GM12864 (cell line): ENCODE measurements at places on chromosomes 11 and 22.

- no peak for DNase-seq
Measured at GRCh38 chr22:33812360-33812977, 107.8 kb downstream of the LARGE1 start.

GRCh38 chr11:70775386-70776075 is 377.2 kb downstream of the CTTN start:
- no peak for DNase-seq

GRCh38 chr22:38760477-38761201 is 4.8 kb upstream of the SUN2 start:
- no peak for DNase-seq

DNA sequence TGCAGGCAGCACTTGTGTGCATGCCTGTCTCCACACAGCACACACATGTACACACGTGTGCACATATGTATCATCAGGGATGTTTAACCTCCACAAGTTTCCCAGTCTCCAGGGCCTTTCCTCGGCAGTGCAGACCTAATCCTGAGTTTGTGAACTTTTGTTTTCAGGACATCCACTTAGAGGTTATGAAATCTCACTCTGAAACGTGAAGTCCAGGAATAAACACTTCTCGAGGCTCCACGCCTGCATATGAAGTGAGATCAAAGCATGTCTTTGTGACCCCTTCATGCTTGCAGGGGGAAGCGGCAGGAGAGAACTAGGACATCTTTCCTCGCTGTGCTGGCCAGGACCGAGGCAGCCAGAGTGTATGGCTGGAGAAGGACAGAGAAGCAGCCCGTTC is 3.1 kb downstream of the SHISAL1 start:
- no peak for DNase-seq

DNA sequence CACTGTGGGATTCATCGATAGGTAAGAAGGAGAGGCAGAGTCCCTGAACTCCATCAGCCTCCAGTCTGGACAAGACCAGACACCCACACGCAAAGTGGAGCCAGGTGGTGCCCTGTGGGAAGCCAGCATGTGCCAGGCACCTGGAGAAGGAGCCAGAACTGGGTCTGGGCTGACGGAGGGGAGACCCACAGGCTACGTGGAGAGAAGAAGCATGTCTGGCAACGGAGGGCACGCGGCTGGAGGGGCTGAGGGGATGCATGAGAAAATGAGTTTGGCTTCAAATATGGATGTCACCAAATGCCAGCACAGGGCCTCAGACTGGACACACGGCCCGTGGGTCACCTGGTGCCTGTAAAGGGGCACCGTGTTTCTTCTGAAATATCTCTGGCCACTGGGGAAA is 55.7 kb downstream of the LINC01488 start:
- no peak for DNase-seq

GRCh38 chr11:74204701-74205100 is 33.6 kb downstream of the PPME1 start:
- DNase-seq = no peak

GRCh38 chr11:117435326-117435725 is 107.7 kb downstream of the CEP164 start:
- no peak for DNase-seq
